Activated CD4-positive, alpha-beta memory T cell treated with anti-CD3 and anti-CD28 coated beads, Interleukin-2, amount 10 ng/mL, durations not matched to agents 7 days and 5 days (primary cell): ENCODE measurements at places on chromosomes 2 and 18. TPM values are rescaled to one million over a fixed set of nuclear protein-coding genes. Genes with fewer than 3 reads are reported as not detected.
A peak's percentile ranks its signal among the peaks of the same experiment; 100 is the strongest.

SLC11A1 gene
- total RNA-seq, result 0.13 TPM

EPAS1 gene
- 79.0 TPM for total RNA-seq

EMILIN1 gene
- total RNA-seq, result 0.70 TPM

SNRPD1 gene
- 97.5 TPM for total RNA-seq

TRIM43 gene
- total RNA-seq, result 0.43 TPM

GPAT2 gene
- total RNA-seq, result 7.1 TPM

GALNT5 gene
- not detected for total RNA-seq

ADI1 gene
- 34.1 TPM for total RNA-seq

RNF152 gene
- total RNA-seq, result not detected

OR6B2 gene
- not detected for total RNA-seq

DNA sequence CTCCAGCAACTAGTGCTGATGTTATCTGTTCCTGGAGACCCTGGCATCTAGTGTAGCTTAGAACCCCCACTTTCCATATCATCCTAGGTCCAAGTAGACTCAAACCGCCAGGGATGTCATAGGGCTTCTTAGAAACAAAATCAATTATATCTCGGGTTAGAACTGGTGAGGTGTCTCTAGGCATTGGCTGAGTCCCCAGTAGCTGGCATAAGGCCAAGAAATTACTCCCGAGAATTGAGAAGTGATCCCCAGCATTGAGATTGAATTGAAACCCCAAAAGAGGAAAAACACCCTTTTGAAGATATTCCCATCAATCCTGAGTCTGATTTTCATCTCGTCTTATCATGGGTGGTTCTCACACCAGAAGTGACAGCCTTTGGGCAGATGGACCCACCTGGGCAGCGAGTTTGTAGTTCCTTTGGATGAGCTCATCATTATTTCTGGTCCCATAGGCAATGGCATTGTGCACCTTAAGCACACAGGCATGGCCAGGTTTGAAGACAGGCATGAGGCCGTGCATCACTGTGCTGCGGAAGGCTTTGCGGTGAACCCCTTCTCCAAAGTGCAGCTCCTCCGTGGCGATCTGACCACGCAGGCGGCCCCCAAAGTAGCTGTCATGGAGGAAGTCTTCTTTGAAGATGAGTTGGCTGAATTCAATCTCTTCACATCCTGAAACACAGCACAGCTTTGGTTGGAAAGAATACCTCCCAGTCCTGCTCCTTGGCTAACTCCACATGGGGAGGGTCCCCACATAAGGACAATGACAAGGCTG lies 112.2 kb downstream of the ALPK2 start:
- DNase-seq, result no peak

DNA sequence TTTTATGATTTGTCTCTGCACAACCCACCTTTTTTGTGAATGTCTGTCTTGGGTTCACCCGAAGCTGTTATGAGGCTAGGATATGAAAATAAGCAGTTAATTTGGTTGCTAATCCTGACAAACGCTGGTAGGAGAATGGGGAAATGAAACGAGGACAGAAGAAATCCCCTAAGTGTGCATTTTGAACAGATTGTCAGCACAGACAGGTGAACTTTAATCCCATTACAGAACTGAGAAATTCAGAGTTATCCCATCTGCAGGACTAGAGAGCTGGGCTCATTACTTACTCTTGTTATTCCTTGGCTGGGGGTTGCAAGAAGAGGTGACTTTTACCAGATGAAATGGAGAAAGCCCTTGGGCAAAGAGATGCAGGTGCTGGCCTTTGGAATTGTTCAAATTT lies 123.3 kb upstream of the NYAP2 start:
- DNase-seq, result no peak

DNA sequence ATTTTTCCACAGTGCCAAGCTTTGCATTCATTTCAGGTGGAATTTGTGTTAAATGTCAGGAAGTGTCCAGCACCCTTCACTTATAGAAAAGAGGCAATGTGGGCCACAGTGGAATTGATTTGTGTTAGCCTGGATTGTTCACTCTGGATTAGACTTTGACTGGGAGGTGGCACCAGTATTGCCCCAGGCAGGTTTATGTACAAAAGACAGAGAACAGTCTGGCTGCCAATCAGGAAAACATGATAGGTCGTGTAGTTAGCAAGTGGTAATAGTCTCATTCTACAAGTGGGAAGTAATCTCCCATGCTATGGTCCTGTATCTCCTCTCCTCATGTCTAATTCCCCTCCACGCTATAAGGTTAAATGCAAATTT lies 45.6 kb downstream of the RAB27B start:
- no peak for DNase-seq

DNA sequence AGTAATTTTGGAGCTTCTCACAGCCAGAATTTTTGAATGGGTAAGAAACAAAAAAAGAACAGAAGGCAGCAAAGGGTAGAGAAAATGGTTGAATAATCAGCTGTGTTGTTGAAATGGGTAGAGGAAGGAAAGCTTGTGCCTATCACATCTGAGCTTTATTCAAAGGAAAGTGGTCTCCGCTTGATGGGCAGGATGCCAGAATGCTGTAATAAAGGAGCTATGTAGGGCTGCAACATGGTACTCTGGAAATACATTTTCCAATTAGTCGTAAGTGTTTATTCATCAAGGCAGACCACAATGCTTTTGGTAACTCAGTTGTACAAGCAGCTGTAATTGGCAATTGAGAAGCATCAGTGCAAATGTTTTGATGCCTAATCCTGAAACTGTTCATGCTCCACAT lies 196.9 kb downstream of the ICOS start:
- no peak for DNase-seq

GRCh38 chr2:68172990-68173700 lies 15.5 kb downstream of the PNO1 start:
- DNase-seq, result no peak

GRCh38 chr2:13543550-13543949 lies 826.8 kb downstream of the TRIB2 start:
- no peak for DNase-seq

DNA sequence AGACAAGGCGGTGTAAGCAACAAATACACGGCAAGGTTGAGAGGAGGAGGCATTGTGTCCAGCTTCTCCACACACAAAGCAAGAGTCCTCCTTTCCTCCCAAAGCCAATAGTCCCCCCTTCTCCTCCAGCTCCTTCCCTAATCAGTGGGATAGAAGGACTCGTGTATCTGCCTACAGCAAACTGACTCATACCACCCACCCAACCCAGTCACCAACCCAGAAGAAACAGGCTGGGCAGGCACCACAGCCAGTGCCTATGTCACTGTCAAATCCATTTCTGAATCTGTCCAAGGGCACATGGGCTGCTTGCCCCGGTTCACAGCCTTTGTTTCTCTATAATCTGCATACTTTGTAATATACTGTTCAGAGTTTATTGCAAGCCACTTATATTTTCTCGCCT lies 19.2 kb upstream of the NMS start:
- DNase-seq, result no peak

GRCh38 chr2:68766376-68766845 lies 31.8 kb downstream of the ARHGAP25 start:
- peak; percentile 84 for DNase-seq

- no peak for DNase-seq
Observed at GRCh38 chr2:26583381-26583911, 57.7 kb downstream of the CIB4 start.

DNA sequence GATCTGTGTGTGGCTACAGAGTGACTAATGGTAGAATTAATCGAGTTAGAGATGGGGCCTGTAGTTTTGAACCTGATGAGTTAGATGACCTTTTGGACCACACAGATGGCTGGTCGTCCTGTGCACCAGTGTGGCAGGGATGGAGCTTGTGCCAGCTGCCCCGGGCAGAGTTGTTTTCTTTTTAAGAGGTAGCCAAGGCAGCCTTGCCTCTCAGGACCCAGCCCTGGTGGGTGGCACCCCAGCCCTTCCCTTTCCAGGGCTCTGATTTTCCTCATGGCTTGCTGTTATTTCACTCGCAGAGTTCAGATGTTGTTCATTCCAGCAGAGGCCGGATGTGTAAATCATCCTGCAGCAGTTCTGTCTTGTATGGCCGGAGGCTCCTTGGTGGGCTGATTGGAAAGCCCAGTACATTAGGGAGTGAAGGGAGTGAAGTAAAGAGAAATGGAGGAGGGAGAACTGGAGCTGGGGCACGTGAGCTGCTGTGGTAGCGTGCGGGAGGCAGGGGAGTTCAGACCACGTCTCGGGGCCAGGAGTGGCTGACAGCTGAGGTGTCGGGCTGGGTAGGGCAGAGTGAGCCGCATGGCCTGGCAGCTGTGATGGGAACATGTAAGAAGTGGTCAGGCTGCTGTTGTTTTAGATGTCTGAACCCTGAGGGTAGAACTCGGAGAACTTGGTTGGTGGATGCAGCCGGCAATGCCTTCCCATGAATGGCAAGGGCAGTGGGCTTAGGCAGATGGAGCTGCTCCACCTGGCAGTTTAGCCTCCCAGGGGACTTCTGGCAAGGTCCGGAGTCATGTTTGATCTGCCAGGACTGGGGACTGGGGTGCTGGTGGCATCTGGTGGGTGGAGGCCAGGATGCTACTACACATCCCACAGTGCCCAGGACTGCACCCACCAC lies 28.8 kb downstream of the ASAP2 start:
- DNase-seq, result no peak

- no peak for DNase-seq
Observed at GRCh38 chr2:152542995-152543481, 174.2 kb downstream of the PRPF40A start.

- no peak for DNase-seq
Observed at GRCh38 chr18:39846265-39846664, 2108.8 kb upstream of the PIK3C3 start.

GRCh38 chr2:198259496-198259895 lies 455.1 kb downstream of the PLCL1 start:
- DNase-seq, result no peak

DNA sequence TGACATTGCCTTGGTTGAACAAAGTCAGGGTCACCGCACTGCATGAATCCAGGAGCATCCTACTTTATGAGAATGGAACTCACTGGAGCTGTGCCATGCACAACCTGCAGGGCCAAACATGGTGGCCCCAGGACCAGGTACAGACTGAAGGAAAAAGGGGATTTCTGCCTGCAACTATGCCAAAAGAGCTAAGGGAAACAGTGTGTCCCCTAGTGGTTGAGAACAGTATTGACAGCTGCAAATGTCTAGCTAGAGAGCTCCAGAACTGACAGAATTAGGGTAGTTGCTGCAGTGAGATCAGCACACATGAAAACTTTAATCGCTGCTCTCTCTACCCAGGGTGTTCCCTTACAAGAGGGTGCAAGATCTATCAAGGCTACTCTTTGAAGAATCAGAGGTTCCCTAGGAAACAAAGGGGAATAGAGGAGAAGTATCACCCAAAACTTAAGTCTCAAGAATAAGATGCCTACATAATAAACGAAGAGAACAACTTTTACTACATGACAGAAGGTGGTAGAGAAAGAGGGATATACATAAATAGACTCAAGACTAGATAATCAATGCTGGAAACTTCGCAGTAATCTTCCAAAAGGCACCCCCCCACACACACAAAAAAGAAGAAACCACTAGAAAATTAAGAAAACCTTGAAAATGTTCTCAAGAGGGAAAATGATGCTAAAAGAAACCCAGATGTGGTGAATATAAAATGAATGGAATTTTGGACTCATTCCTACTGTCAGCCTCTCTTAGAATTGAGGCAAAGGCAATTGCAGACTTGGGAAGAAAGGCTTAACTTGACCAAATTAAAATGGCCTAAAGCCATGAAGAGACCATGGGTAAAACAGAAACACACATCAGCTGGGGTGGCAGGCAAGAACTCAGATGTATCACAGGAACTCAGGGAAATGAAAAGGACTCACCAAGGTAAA lies 43.6 kb upstream of the IHH start:
- DNase-seq, result no peak

DNA sequence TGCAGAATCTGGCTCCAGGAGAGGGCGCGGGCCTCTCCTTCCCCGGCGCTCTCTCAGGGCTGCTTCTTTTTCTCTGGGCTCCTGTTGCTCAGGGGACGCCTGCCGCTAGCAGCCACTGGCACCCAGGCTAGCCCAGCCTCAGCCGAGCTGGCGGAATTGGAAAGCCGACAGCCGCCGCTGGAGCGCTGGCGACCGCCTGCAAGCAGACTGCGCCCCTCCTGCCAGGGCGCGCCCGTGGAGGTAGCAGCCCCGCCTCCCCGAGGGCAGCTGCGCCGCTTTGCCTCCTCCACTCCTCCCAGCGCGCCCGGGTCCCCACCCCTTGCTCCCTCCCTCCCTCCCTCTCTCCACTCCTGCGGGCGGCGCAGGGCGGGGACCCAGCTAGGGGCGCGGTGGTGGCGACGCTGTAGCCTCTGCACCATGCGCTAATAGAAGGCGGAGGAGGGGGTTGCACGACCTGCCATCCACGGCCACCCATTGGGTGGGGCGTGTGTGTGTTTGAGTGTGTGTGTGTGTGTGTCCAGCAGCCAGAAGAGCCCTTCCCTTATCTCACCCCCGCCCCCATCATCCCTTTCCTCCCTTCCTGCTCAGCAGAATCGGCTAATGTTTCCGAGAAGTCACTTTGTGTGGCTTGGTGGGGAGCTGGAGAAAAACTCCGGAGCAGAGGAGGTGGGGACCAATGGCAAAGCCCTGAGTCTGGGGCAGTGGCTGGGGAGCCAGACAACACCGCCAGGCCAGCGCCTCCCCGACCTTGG lies at the start of gene SCN9A:
Gene SCN9A, minus strand, starts transcription at position 209 of the 752 bp plus-strand sequence. CDS start 64,188 bp downstream, outside the sequence.
- peak; percentile 36 for DNase-seq

GRCh38 chr2:174108579-174108978 lies 139.8 kb downstream of the OLA1 start:
- no peak for DNase-seq

DNA sequence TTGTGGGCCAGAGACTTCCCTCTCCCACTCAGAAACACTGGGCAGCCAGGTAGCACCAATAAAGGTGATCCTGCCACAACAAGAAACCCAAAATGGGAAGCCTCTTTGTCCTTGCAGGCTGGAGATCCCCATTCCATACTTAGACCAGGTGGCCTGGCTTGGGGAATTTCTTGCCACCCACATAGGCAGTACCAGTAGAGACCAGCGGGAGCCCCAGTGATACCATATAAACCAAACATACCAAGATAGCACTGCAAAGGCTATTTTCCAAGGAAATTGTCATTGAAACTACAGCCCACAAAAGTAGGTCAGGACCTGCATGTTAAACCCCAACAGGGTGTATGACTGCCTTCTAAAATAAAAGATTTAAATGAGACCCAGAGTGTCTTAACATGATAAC lies 171.6 kb downstream of the DIS3L2 start:
- no peak for DNase-seq

DNA sequence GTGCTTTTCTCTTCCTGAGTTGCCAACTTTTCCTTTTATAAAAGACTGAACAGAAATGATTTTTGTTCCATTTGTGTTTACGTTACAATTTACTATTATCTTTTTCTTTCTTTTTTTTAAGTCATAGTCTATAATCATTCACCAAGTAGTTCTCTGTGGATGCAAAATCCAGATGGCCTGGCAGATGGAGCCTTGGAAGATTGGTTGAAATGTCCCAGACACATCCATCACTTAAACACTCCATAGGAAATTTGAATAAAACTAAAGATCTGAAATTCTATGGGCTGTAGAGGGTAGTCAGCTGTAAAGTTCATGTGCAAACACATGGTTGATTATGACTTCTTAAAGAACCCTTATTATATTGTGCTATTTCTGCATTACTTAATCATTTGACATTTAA lies 164.8 kb upstream of the DOCK10 start:
- no peak for DNase-seq

DNA sequence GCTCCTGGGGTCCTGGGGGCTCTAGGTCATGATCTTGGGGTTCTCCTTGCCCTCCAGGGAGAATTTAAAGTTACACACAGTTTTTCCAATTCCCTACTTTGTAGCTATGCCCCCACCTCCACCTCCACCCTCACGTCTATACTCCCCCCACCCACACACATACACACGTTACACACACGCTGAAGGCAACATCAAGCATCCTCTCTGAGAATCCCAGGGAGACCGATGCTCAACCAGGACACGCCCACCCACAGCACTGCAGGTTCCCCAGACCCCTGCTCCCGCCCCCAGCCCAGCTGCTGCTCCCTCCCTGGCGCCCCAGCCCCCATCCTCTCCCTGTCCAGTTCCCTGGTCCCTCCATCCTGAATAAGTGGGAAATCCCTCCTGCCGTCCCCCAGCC lies 6.4 kb upstream of the TNS1 start:
- no peak for DNase-seq
